ENCODE measurements at places on chromosomes 6 and 20.

DNA sequence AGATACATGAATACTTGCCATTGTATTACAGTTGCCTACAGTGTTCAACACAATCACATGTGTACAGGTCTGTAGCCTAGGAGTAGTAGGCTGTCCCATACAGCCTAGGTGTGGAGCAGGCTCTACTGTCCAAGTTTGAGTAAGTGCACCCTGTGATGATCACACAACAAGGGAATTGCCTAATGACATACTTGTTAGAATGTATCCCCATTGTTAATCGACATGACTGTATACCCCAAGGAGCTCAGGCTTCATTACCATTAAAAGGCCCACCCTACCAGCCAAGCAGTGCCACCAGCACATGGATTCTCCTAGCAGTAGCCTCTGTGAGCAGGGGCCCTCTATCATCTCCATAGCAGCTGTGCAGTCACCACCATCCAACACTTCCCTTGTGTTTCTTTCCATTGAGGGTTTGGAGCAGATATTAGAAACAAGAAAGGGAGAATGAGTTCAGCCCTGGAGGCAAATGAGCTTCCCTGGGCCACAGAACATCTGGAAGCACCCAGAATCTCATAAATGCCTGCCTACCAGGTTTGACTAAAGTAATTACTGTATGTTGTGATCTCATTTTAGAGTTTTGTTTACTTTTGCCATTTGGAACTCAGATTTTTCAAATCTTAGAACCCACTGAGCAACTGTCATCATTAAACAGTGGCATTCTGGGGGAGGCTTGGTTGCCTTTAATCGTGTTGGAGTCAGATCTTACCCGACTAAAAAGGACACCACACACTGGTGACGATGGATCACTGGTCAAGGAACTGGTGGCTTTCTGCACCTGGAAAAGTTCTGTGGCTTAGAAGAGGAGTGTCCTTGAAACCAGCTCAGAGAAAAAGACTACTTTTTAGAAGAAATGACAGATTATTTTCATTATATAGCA, 104.9 kb downstream of the TULP4 start:
- no peak for DNase-seq

DNA sequence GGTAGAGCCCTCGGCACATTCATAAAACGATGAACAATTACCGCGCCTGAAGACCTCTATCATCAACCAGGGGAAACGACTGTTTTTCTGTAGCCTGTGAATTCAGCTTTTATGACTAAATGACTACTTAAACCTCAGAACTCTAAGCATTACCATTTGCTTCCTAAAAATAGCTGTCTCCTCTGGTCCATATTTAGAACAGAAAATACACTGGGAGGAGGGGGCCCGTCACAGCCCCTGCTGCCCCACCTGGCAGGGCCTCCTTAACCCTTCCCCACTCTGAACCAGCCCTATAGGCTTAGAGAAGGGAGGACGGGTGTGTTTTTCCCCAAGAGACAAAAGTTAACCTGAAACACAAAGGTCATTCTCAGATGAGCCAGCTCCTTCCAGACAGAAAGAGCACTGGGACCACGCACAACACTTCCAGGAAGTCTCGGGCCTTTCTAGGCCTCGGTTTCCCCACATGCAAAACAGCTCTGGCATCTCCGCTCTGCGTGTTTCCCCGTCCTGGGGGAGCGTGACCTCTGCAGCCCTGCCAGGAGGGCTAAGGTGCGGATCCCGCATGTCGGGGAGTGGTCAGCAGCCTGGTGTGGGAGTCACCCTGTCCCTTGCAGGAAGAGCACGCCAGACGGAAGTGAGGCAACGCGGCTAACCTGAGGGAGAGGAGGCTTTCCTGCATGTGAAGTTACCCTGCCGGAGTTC, 193.9 kb downstream of the DLL1 start:
- no peak for DNase-seq

DNA sequence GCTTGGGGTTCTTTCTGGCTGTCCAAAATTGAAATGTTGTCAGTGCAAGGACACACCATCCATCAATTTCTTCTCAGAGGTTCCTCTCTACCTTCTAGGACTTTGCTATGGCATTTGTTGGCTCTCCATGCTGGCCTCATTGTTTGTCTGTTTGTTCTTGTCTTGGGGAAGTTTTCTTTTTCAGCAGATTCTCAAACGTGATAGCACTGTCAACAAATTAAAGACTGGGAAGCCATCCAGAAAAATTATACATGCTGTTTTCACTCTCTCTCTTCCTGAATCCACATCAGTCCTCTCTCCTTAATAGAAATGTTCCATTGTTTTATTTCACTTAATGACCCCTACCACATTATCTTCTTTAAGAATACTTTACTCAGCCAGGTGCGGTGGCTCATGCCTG, 130.4 kb downstream of the PCSK2 start:
- DNase-seq = no peak

DNA sequence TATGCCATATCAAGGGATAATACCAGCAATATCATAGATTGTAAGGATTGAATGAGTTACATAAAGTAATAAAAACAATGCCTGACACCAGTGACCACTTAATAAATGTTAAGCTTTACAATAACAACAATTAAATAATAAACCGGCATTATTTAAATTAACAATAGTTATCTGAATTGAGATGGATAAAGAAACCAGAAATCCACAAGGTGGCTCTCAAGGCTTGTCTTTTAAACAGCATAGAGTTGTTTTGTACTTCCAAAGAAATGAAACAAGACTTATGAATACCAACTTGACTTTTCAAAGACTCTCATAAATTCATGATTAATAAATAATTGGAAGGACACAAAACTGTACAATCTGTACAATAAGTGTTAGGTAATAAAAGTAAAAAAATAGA, 203.1 kb downstream of the ASCC3 start:
- no peak for DNase-seq

DNA sequence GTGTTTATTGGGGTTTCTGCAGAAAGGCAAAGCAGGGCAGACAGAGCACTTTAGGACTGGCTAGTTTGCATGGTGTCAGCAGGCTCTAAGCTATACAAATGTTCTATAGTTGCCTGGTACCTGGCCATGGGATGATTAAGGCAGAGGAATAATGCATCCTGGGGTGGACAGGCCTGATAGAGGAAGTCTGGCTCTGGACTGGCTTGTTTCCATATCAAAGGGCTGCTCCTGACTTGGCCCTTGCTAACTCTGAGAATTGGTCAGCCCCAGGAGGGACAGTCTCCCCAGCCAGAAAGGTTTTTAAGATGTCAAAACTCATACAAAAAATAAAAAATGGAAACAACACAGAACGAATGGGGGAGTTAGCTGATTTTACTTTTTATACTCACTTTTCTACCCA, 136.9 kb downstream of the TBC1D7 start:
- DNase-seq = no peak

DNA sequence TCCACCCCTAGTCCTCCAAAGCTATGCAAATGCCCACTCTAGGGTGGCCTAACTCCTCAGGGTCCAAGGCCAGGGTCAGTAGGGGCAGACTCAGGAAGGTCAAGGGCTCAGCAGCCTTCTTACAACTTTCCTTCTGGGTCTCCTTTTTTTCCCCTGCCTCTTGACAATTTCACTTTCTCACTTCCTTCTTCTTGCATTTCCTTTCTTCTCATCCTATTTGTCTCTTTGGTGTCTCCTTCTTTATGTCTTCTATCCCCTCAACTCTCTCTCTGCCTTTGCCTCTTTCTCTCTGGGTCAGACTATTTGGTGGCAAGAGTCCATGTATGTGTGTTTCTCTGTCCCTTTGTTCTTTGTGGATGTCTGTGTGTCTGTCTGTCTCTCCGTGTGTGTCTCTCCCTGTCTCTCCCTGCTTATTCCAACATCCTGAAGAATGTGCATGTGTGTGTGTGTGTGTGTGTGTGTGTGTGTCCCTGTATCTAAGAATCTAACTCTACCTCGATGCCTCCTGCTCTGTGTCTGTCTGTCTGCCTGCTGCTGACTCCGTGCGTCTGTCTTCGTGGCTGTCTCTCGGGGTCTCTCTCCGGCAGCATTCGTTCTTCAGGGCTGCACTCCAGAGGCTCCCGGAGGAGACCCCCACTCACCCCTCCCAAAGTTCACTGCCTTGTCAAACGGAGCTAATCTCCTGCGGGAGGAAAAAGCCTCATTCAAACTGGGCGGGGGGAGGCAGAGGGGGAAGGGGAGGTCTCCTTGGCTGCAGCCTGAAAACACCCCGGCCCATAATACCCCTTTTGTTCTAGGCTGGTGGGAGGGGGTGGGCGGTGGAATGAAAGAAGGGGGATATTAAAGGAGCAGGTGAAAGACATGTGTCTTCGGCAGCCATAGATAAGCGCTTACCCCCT, 51.7 kb upstream of the FOXP4 start:
- no peak for DNase-seq

- DNase-seq = no peak
These were observed 12.4 kb upstream of the ZSCAN9 start for GRCh38 chr6:28212510-28213212.

- no peak for DNase-seq
These were observed 235.0 kb upstream of the GMDS start for GRCh38 chr6:2480267-2480966.

DNA sequence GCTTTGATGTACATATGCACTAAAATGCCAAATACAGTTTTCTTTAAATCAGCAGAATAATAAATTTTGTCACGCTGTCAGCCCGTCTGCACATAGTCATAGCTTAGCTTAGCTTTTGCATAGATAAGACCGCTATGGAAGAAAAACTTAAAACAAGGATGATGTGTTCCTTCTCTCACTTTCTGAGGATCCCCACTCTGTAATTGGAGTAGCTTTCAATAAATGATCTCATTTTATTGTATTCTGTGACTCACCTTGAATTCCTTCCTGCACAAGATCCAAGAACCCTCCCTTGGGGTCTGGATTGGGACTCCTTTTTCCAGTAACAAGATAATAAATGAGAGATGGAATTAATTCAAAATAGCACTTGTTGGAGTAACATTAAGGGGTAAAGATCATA, 186.2 kb downstream of the CDH26 start:
- no peak for DNase-seq

DNA sequence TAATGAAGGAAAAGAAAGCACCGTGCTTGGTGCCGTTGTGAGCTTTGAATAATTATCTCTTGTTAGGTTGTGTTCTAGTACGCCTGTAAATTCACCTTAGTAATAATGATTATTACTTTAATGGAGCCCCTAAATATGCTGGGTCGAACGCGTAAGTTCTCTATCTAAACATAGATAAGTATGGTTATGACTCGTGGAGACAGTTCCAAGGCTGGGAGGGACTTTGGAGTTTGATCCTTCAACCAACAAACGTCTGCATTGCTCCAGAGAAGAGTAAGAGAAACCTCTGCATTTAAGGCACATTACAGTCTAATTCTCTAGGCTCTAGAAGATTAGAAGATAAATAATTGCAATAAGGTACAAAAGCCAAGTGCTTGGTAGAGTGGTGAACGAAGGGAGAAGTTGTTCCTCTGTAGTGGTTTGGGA, 514 bp downstream of the ACOT13 start:
- no peak for DNase-seq

GRCh38 chr6:162940426-162940825, 212.7 kb downstream of the PACRG start:
- no peak for DNase-seq

- DNase-seq = no peak
These were observed 16.9 kb downstream of the USP49 start for GRCh38 chr6:41878246-41878645.

- no peak for DNase-seq
These were observed 12.6 kb downstream of the MYLIP start for GRCh38 chr6:16141514-16141913.

Data from activated CD8-positive, alpha-beta memory T cell treated with anti-CD3 and anti-CD28 coated beads for 1 hour (primary cell).